Activated CD8-positive, alpha-beta T cell treated with anti-CD3 and anti-CD28 coated beads, Interleukin-2, amount 10 ng/mL, durations not matched to agents 7 days and 5 days (primary cell): ENCODE measurements at places on chromosomes 11 and 22. TPM values are rescaled to one million over a fixed set of nuclear protein-coding genes. Genes with fewer than 3 reads are reported as not detected.

OR10D3 gene
- not detected for total RNA-seq

CCDC15 gene
- total RNA-seq: 7.7 TPM

EMID1 gene
- total RNA-seq: not detected

DNA sequence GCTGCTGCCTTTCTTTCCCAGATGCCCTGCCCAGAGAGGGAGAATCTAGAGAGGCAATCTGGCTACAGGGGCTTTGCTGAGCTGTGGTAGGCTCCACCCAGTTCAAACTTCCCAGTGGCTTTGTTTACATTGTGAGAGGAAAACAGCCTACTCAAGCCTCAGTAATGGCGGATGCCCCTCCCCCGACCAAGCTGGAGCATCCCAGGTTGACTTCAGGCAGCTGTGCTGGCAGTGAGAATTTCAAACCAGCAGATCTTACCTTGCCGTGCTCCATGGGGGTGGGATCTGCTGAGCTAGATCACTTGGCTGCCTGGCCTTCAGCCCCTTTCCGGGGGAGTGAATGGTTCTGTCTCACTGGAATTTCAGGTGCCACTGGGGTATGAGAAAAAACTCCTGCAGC, 12.2 kb downstream of the BDNF start:
- no peak overlapping the region for H3K27ac ChIP-seq
- H3K4me1 ChIP-seq: no peaks in the 10 kb centered on the region
- DNase-seq: no peak
- H3K27me3 ChIP-seq: no peaks in the 10 kb centered on the region
- no peaks in the 10 kb centered on the region for H3K36me3 ChIP-seq

DNA sequence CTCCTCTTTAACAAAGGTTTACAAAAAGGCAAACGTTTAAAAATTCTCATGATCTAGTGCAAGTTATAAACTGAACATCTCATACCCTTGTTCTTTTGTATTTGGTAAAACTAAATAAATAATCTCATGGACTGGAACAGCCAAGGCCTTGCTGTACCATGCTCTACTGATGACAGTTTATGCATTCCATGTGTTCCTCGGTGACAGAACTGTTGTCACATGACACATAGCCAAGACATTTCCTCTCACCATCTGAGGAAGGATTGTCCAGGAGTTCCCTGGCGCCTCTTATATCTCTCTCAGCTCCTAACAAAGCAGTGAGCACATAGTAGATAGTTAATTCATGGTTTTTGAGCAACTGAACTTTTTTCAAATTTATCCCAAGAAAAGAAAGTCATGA, 12.6 kb downstream of the CCDC83 start:
- no peaks in the 10 kb centered on the region for H3K36me3 ChIP-seq
- no peak overlapping the region for H3K27ac ChIP-seq
- DNase-seq: no peak
- peaks cover 15% of the 10 kb centered on the region for H3K27me3 ChIP-seq
- no peak overlapping the region for H3K4me3 ChIP-seq
- H3K4me1 ChIP-seq: no peaks in the 10 kb centered on the region

GRCh38 chr11:109994907-109995306, 98.3 kb upstream of the ZC3H12C start:
- no peak overlapping the region for H3K4me3 ChIP-seq
- no peak overlapping the region for H3K27ac ChIP-seq
- H3K4me1 ChIP-seq: no peaks in the 10 kb centered on the region
- H3K27me3 ChIP-seq: peaks cover 10% of the 10 kb centered on the region
- no peak for DNase-seq
- no peaks in the 10 kb centered on the region for H3K36me3 ChIP-seq

GRCh38 chr11:124745835-124746620, 6.0 kb downstream of the VSIG2 start:
- H3K27me3 ChIP-seq: peaks cover 27% of the 10 kb centered on the region
- H3K36me3 ChIP-seq: no peaks in the 10 kb centered on the region
- peaks cover 25% of the 10 kb centered on the region for H3K4me1 ChIP-seq
- peak; percentile 62 for DNase-seq

DNA sequence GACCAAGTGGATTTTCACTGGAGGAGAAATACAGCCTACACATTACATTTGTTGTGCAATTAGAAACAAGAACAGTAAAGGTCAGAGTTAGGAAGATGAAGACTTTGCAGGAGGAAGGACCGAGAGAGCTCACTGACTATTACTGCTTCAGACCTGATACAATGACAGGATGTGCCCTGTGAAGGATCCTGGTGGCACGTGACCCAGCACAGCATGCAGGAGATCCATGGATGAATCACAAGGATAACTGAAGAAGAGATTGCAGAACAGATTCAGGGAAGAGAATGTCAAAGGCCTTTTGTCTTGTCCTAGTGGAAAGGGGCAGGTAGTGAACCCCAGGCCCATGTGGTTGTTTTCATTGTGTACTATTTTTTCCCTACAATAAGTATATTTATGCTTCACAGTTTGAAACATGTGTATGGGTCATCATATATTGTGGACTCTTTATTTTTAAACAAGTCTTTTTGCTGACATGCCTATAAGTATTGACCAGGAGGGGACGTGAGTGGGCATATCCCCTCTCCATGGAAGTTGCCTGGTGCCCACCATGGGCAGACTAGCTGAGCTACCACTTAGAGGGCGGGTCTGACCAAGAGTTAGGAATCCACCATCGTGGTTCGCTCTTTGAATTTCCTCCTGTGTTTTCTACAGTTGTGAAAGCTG, 44.3 kb downstream of the RASSF10 start:
- no peak overlapping the region for H3K4me3 ChIP-seq
- H3K4me1 ChIP-seq: peaks cover 10% of the 10 kb centered on the region
- H3K27ac ChIP-seq: no peak overlapping the region
- no peak for DNase-seq
- H3K27me3 ChIP-seq: peaks cover 24% of the 10 kb centered on the region

GRCh38 chr11:82557274-82557673, 176.4 kb downstream of the FAM181B start:
- DNase-seq: no peak
- H3K4me1 ChIP-seq: no peaks in the 10 kb centered on the region
- H3K27ac ChIP-seq: no peak overlapping the region
- H3K27me3 ChIP-seq: no peaks in the 10 kb centered on the region
- H3K36me3 ChIP-seq: no peaks in the 10 kb centered on the region
